ENCODE measurements at places on chromosomes 1 and 21.

DNA sequence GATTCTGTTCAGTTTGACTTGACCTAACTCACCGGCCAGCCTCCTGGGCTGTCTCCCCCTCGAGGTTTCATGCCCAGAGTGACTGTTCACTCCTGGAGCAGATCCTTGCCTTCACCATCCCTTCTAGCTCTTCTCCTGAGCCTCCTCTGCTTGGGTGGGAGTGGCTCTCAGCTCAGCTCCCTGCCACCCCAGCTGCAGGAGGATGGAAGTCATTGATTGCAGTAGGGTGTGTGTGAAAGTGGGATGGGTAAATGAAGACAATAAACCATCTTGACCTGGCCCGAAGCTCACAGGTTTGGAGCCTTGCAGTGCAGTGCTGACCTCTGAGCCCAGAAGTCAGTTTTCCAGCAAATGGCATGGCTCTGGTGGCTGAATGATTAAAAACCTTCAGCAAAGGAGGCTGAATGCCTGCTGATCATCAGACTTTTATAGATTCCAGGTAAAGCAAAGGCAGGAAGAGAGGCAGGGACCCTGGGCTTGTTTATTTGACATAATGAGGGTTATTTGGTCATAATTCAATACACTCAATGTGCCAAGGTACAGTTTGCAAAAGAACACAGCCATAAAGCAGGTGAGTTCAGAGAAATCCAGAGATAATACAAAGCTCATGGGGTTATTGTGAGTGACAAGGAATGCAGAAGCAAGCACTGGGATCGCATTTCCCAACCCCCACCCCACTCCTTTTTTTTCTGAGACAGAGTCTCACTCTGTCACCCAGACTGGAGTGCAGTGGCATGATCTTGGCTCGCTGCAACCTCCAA, 17.5 kb upstream of the TFF3 start:
- DNase-seq = no peak

DNA sequence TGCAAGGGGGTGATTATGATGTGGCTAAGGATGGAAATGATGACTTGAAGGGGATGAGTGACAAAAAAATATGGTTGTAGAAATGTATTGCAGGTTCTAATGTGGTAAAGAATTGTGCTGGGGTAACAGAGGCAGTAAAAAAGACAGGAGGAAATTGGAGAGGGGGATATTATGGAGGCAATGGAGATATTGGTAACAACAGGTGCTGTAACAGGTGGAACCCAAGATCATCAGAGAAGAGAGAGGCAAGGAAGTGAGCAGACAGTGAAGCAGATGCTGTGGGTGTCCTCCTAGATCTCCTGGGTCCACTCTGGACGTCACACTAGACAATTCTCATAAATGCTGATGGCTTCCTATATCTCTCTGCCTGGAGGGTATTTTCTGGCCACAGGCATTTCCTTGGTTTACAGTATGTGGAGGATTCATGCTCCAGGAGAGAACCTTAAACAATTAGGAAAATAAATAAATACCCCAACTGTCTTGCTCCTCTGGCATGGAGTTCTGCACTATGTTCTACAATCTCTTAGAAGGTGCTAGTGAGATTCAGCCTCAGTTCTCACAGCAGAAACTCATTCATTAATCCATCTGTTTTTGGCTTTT, 620.3 kb upstream of the PLXNA2 start:
- no peak for DNase-seq

DNA sequence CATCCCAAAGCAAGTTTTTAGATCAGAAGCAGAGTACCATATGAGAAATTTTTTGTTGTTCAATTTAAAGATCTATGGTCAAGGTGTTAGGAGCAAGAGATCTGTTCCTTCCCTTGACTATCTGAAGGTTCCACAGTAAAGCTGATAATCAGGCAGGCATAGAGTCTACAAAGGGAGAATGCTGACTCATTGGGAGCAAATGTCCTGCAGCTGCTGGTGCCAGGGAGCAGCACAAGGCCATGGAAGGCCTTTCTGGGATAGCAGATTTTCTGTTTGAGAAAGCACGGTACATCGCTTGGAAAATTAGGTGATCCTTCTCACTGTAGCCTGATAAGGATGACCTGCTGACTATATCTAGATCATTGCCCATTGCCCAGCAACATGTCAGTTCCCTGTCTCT, 210.1 kb upstream of the C1orf87 start:
- no peak for DNase-seq

GRCh38 chr1:9784508-9785133, 39.1 kb downstream of the CLSTN1 start:
- DNase-seq = peak; percentile 14

- DNase-seq = no peak
These were observed 87.9 kb upstream of the LYST start for GRCh38 chr1:235954306-235955283.

- no peak for DNase-seq
These were observed 209.9 kb downstream of the ZNF326 start for GRCh38 chr1:90204780-90205179.

DNA sequence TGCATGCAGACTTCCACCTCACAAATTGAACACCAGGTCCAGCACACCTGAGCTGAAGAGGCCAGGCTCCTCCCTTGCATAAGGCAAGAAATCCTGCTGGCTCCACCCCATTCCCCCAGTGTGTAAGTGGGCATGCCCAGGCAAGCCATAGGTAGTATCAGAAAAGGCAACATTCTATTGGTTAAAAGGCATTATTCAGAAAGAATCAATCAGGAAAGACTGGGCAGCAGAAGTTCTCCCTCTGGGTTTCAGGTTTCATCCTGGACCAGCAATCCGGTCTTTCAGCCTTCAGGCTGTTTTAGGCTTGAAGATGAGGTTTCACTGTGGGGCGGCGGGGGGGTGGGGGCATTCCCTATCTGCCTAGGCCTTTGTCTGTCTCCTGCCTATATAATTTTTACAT, 42.0 kb upstream of the LHX8 start:
- DNase-seq = no peak

- DNase-seq = no peak
These were observed 121.5 kb downstream of the SIM2 start for GRCh38 chr21:36820176-36821031.

DNA sequence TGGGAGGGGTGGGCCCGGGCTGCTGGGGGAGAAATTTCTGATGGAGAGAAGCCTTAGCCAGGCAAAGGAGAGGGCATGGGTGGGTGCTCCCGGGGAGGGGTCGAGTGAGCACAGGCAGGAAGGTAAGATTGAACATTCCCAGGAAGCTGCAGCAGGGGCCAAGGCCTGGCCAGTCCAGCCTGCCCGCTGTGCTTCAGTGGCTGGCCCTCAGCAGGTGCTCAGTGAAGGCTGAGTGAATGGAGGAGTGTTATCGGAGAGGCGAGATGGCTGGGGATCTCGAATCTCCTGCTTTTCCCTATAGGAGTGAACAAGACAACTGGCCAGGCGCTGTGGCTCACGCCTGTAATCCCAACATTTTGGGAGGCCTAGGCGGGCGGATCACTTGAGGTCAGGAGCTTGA, 20.9 kb downstream of the SPSB1 start:
- DNase-seq = no peak

All from SHP77 treated with DMSO at 0.1 percent for 48 hours (cell line).